ENCODE measurements at places on chromosomes 11 and 22.

DNA sequence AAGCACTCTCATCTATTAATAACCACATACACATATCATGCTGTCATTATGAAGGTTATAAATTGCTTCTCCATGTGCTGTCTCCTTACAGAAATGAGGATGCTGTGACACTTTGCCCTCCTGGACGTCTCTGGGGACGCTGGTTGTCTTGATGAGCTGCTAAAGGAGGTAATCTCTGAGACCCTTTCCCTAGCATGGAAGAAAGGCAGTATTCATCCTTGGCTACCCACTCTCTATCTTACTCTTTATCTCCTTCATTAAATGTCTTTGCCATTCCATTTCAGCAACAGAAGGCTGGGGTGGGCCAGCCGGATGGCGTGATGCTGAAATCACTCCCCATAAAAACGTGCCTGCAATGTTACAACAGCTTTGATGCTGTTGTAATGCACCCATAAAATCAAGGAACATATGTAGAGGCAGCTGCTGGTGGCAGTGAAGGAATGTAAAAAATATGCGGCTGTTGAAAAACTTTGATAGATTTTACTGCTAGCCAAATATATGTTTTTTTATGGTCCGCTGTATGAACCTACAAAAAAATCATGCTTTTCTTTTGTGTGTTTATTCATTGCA is 715.1 kb upstream of the API5 start:
- DNase-seq: no peak

DNA sequence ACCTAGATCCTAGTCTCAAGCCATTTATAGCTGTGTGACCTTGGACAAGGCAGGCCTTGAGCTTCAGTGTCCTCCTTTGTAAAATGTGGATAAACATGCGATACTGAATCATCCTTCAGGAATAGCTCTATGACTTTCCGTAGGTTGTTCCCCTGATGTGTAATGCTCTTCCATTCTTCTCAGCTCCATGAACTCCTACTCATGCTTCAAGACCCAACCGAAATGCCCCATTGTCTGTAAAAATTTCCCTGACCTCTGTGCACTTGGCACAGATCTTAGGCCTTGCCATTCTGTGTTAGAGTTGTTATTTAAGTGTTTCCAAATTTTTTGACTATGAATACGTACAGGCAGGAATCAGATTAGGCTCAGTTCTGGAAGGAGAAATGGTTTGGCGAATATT is 3.3 kb upstream of the BEST1 start:
- DNase-seq: no peak

- DNase-seq: no peak
Observed at GRCh38 chr11:103716363-103716762, 320.1 kb upstream of the DDI1 start.

GRCh38 chr11:127042445-127042844 is 41.9 kb upstream of the KIRREL3 start:
- DNase-seq: no peak

- DNase-seq: no peak
Observed at GRCh38 chr11:131354251-131354701, 16.1 kb upstream of the NTM start.

DNA sequence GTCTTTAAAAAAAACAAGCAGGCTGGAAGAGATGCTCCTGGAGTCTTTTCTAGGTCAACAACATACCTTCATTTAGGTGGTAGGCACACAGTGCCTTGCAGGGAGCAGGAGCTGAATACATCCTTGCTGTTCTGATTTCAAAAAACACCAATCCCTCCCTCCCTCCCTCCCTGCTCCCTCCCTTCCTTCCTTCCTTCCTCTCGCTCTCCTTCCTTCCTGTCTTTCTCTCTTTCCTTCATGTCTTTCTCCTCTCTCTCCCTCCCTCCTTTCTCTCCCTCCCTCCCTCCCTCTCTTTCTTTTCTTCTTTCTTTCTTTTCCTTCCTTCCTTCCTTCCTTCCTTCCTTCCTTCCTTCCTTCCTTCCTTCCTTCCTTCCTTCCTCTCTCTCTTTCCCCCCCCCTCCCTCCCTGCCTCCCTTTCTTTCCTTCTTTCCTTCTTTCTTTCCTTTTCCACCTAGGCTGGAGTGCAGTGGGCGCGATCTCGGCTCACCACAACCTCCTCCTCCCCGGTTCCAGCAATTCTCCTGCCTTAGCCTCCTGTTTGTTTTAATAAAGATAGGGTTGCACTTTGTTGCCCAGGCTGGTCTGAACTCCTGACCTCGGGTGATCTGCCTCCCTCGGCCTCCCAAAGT is 245.1 kb downstream of the MIAT start:
- DNase-seq: no peak

- DNase-seq: no peak
Observed at GRCh38 chr11:399731-400211, 5.8 kb downstream of the PKP3 start.

GRCh38 chr11:32905028-32905667 is 12.5 kb downstream of the QSER1 start:
- DNase-seq: no peak

DNA sequence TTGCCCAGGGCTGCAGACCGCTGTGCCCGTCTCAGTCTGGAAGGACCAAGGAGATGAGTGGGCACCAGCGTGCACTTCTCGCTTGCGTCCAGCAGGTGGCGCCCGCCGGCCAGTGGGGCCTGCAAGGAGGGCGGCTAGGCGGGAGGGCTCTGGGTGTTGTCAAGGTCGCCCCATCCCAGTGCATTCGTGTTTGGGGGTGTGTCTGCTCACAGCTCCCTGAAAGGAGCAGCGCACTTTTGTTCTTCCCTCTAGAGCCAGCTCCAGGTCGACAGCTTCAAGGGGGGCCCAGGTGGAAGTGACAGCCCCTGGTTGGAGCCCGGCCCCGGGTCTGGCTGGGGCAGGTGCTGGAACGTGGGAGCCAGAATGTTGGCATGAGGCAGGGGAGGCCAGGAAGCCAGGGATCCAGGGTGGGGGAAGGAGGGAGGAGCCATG is 23.4 kb upstream of the MPPED1 start:
- peak; percentile 72 for DNase-seq

DNA sequence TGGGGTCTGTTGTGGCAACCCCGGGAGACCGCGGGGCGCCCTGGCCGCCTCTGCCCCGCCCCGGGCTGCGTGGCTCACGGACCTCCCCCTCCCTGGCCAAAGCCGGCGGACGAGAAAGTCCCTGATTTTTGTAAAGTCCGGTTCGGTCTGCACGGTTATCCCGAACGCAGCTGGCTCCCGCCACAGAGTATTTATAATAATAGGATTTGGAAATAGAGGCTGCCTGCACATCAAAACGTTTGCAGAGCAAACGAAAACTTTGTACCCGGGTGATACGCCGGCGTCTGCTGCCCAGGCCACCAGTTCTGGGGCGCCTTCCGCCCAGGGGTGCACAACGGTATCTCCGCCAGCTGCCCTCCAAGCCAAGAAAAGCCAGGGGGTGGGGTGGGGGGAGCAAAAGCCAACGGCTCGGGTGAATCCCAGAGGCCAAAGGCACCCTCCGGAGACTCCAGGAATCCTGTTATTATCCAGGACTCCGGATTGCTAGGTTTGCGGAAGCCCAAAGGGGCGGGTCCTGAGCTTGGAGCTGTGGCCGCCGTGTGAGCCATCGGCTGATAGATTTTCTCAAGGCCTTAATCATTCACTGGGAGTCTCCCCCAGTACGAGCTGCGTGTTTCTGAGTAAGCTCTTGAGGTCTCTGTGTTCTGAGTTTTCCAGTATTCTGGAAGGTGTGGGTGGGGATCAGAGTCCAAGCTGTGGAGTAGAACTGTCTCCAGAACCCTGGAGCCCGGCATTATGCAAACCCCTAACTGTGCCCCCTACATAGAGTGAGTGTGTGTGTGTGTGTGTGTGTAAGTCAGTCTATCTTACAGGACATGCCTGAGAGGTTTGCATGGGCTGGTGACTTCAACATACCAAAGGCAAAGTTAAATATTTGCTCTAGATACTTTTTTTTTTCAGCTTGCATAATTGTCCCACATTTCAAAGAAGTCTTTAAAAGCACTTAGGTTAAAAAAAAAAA is 673 bp upstream of the SHANK2 start:
- DNase-seq: no peak
